ENCODE measurements at places on chromosomes 16 and 17. TPM values are rescaled to one million over a fixed set of nuclear protein-coding genes. Genes with fewer than 3 reads are reported as not detected.

Gene SEPTIN1
- 6.7 TPM for total RNA-seq

Gene TOM1L2
- total RNA-seq = 71.8 TPM

- H3K4me3 ChIP-seq = no peak overlapping the region
- no peaks in the 10 kb centered on the region for H3K36me3 ChIP-seq
- peaks cover 29% of the 10 kb centered on the region for H3K4me1 ChIP-seq
- H3K27me3 ChIP-seq = no peaks in the 10 kb centered on the region
Measured at GRCh38 chr17:62718429-62718828, 89.7 kb downstream of the MARCHF10 start.

Gene P2RX5
- total RNA-seq = 18.3 TPM

- H3K27ac ChIP-seq = no peak overlapping the region
- H3K4me3 ChIP-seq = peak overlapping the region; percentile 83
- H3K27me3 ChIP-seq = no peaks in the 10 kb centered on the region
- H3K4me1 ChIP-seq = peaks cover 57% of the 10 kb centered on the region
- DNase-seq = no peak
Measured at GRCh38 chr16:24731722-24732419, 2.4 kb downstream of the TNRC6A start.

Gene DOC2B
- not detected for total RNA-seq

- no peaks in the 10 kb centered on the region for H3K4me1 ChIP-seq
- no peaks in the 10 kb centered on the region for H3K36me3 ChIP-seq
- H3K4me3 ChIP-seq = no peak overlapping the region
- DNase-seq = no peak
- H3K27me3 ChIP-seq = peaks cover 12% of the 10 kb centered on the region
Measured at GRCh38 chr16:23902034-23902747, 66.4 kb downstream of the PRKCB start.

DNA sequence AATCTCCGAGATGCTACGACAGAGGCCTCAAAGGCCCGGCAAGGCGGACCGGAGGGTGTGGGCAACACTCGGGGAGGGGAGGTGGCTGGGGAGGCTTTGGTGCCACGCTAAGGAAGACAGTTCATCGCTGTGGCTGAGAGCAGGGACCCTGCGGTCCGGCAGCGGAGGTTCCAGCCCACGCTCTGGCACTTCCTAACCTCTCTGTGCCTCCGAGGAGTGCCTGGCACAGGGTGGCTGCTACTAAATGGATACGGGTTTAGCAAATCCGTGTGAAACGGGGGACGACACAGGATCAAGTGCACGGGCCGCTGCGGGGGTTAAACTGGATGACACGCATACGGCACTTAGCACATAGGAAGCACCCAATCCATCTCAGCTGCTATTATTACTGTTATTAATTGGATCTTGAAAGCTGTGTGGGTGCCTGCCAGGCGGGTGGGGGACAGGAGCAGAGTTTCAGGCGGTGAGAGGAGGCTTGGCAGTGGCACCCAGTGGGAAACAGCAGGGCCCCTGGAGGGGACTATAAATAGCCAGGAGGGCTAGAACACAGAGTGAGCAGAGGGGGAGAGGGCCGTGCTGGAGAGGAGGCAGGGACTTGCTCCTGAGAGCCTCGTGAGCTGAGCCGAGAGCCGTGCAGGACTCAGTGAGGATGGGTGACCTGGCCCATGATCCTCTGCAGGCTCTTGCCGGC is 45.0 kb downstream of the ABR start:
- no peaks in the 10 kb centered on the region for H3K36me3 ChIP-seq
- no peak for DNase-seq
- H3K4me3 ChIP-seq = no peak overlapping the region

- DNase-seq = no peak
- no peaks in the 10 kb centered on the region for H3K36me3 ChIP-seq
- no peak overlapping the region for H3K27ac ChIP-seq
Measured at GRCh38 chr17:42522263-42522790, 13.7 kb upstream of the NAGLU start.

GRCh38 chr16:35797811-35798210 is 2338.4 kb downstream of the TP53TG3F start:
- no peak overlapping the region for H3K4me3 ChIP-seq
- H3K27me3 ChIP-seq = peaks cover 61% of the 10 kb centered on the region
- no peak overlapping the region for H3K27ac ChIP-seq
- peaks cover 5% of the 10 kb centered on the region for H3K4me1 ChIP-seq

- DNase-seq = no peak
- no peaks in the 10 kb centered on the region for H3K27me3 ChIP-seq
- H3K36me3 ChIP-seq = no peaks in the 10 kb centered on the region
- no peak overlapping the region for H3K27ac ChIP-seq
Measured at GRCh38 chr17:9402590-9403199, 172.9 kb downstream of the STX8 start.

Gene POLR3E
- 70.9 TPM for total RNA-seq

- H3K4me1 ChIP-seq = no peaks in the 10 kb centered on the region
- peak; percentile 30 for DNase-seq
Measured at GRCh38 chr16:88437367-88437964, 15.6 kb upstream of the ZFPM1 start.

- H3K27me3 ChIP-seq = no peaks in the 10 kb centered on the region
- no peak for DNase-seq
- H3K4me3 ChIP-seq = no peak overlapping the region
- H3K27ac ChIP-seq = no peak overlapping the region
- no peaks in the 10 kb centered on the region for H3K36me3 ChIP-seq
Measured at GRCh38 chr16:2710021-2710710, 9.9 kb downstream of the PRSS27 start.

DNA sequence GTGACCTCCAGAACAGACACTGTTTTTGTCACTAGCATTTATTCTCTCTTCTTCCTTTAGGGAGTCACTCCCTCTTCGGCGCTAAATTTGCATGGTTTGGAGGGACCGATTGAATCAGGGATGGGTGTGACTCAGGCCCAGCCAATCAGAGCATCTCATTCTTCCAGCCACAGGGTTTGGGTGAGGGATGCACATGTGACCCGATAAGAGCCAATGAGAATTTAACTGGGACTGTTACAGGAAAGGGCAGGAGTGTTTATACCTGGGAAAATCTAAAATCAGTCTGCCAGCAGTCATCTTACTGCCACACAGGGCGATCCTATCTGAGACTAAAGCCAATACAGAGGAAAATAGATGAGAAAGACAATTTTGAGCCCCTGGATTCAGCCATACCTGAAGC is 351.2 kb upstream of the ERCC4 start:
- H3K36me3 ChIP-seq = no peaks in the 10 kb centered on the region
- H3K4me1 ChIP-seq = no peaks in the 10 kb centered on the region
- H3K27me3 ChIP-seq = no peaks in the 10 kb centered on the region
- H3K4me3 ChIP-seq = no peak overlapping the region
- no peak overlapping the region for H3K27ac ChIP-seq

DNA sequence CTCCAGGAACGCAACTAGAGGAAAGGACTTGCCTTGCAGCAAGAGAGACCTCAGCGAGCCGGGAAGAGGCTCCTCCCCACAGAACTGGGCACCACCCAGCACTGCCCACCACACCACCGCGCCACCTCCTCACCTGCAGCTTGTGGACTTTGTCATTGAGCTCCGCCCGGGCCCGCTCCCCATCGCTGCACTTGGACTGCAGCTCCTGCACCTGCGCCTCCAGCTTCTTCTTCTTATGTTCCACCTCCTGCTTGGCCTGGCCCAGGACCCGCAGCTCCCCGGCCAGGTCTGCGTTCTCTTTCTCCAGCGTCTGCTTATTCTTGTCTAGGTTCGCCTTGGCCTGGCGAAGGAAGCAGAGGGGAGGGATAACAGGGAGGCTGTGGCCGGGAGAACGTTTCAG is 76.7 kb downstream of the NDE1 start:
- H3K4me3 ChIP-seq = no peak overlapping the region
- H3K27ac ChIP-seq = no peak overlapping the region
- H3K27me3 ChIP-seq = no peaks in the 10 kb centered on the region

- no peak for DNase-seq
- H3K27ac ChIP-seq = no peak overlapping the region
- no peaks in the 10 kb centered on the region for H3K27me3 ChIP-seq
- H3K4me1 ChIP-seq = no peaks in the 10 kb centered on the region
Measured at GRCh38 chr17:32824334-32824733, 52.6 kb downstream of the MYO1D start.

GRCh38 chr17:49898366-49899190 is 50.7 kb upstream of the TAC4 start:
- no peaks in the 10 kb centered on the region for H3K27me3 ChIP-seq
- DNase-seq = no peak
- H3K27ac ChIP-seq = no peak overlapping the region
- H3K4me3 ChIP-seq = no peak overlapping the region
- H3K4me1 ChIP-seq = peaks cover 90% of the 10 kb centered on the region

DNA sequence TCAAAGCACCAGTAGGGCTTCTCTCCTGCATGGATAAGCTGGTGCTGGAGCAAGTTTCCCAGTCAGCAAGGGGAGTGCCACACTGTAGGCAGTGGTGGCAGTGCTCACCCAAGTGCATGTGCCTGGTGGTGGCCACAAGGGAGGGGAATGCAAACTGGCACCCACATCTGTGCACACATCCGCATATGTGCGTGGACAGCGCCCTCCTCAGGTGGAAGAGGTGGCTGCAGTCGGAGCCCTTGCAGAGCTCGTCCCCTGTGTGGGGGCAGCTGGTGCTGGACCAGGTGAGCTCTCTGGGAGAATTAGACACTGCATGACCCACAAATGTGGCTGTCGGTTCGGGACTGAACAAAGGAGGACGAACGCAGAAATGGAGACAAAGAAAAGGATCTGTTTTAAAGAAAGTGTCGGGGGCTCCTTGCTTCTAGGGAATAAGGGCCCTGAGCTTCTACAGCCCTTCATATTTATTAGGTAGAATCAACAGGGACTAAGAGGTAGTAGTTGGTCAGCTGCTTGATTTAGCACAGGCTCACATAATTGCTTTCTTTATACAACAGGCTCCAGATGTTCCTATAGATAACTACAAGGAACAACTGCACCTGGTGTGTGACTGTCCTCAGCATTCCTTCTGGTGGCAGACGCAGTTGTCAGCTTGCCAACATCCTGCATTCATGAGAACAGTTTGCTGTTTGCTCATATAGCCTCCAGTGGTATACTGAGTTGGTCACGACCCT is 5.3 kb upstream of the ZNF689 start:
- no peaks in the 10 kb centered on the region for H3K36me3 ChIP-seq
- H3K4me1 ChIP-seq = no peaks in the 10 kb centered on the region

Gene TMEM114
- total RNA-seq = not detected

Gene CPHXL2
- total RNA-seq = not detected

Gene SRCIN1
- 16.7 TPM for total RNA-seq

- H3K36me3 ChIP-seq = peaks cover 15% of the 10 kb centered on the region
- no peak overlapping the region for H3K4me3 ChIP-seq
- no peak for DNase-seq
- H3K4me1 ChIP-seq = no peaks in the 10 kb centered on the region
- no peak overlapping the region for H3K27ac ChIP-seq
- H3K27me3 ChIP-seq = no peaks in the 10 kb centered on the region
Measured at GRCh38 chr17:28612531-28612930, 1.5 kb downstream of the RSKR start.

GRCh38 chr17:7711051-7711755 is 6.2 kb downstream of the EFNB3 start:
- no peak for DNase-seq
- peaks cover 3% of the 10 kb centered on the region for H3K4me1 ChIP-seq
- no peak overlapping the region for H3K4me3 ChIP-seq
- H3K27me3 ChIP-seq = no peaks in the 10 kb centered on the region
- H3K27ac ChIP-seq = no peak overlapping the region
- no peaks in the 10 kb centered on the region for H3K36me3 ChIP-seq

Gene ZPBP2
- total RNA-seq = not detected

Gene HAS3
- 2.5 TPM for total RNA-seq

DNA sequence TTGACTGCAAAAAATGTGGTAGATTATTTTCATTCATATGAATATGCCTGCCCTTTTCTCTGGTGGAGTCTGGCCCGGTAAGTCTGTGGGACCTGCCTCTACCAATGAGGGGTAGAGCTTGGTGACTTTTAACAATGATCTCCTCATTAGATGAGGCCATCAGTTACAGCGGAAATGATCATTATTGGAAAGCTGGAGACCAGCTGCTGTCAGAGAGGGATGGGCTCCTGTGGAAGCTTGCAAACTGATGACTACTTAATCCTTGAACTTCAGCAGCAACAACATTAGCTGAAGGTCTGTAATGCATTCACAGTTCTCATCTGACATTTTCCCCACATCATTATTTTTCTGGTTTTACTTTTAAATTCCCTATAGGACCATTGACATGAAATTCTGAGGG is 194.1 kb downstream of the CDH13 start:
- H3K27me3 ChIP-seq = no peaks in the 10 kb centered on the region
- H3K27ac ChIP-seq = no peak overlapping the region
- no peaks in the 10 kb centered on the region for H3K4me1 ChIP-seq
- no peak overlapping the region for H3K4me3 ChIP-seq
- H3K36me3 ChIP-seq = no peaks in the 10 kb centered on the region

- H3K4me1 ChIP-seq = no peaks in the 10 kb centered on the region
- no peaks in the 10 kb centered on the region for H3K27me3 ChIP-seq
- no peak overlapping the region for H3K4me3 ChIP-seq
- H3K36me3 ChIP-seq = no peaks in the 10 kb centered on the region
- no peak overlapping the region for H3K27ac ChIP-seq
- no peak for DNase-seq
Measured at GRCh38 chr17:19411631-19412030, 599 bp downstream of the RNF112 start.

Gene HASPIN
- 26.8 TPM for total RNA-seq

Gene ASPA
- total RNA-seq = not detected

Gene KRT24
- total RNA-seq = not detected

- DNase-seq = no peak
- H3K4me3 ChIP-seq = no peak overlapping the region
- H3K27ac ChIP-seq = no peak overlapping the region
- H3K27me3 ChIP-seq = no peaks in the 10 kb centered on the region
Measured at GRCh38 chr16:35182043-35182677, 1722.7 kb downstream of the TP53TG3F start.

Gene GPRC5B
- total RNA-seq = 70.2 TPM

DNA sequence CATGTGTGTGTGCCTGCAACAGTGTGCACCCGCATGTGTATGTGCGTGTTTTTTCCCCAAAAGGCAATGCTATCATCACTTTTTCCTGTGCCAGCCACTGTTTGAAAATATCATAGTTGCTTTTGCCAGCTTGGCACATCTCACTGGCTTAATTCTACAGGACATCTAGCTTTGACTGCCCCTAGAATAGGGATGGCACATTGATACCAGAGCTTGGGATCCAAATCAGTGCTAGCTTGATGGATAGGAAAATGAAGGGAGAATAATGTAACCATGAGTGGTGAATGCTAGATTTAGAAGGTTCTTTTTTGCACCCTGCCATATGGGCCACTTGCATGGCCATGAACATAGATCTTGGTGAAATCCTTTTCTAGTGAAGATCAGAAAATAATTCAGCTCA is 72.7 kb downstream of the HS3ST4 start:
- no peaks in the 10 kb centered on the region for H3K36me3 ChIP-seq
- no peak for DNase-seq
- H3K27ac ChIP-seq = no peak overlapping the region
